ENCODE measurements at places on chromosomes 3 and 15. TPM values are rescaled to one million over a fixed set of nuclear protein-coding genes. Genes with fewer than 3 reads are reported as not detected.

The DGKG gene
- 0.42 TPM for total RNA-seq

The CGNL1 gene
- not detected for total RNA-seq

The CILP gene
- not detected for total RNA-seq

The GPR62 gene
- not detected for total RNA-seq

The NRG4 gene
- not detected for total RNA-seq

The MB21D2 gene
- total RNA-seq, result 0.95 TPM

The CIDEC gene
- not detected for total RNA-seq

The GPR160 gene
- total RNA-seq, result 4.2 TPM

The EPHA3 gene
- total RNA-seq, result 0.06 TPM

The ANKUB1 gene
- total RNA-seq, result not detected

The LYZL4 gene
- not detected for total RNA-seq

The DLL4 gene
- total RNA-seq, result 0.08 TPM

The FEZF2 gene
- not detected for total RNA-seq

The PARL gene
- 96.3 TPM for total RNA-seq
